ENCODE measurements at places on chromosomes 3 and 15.

DNA sequence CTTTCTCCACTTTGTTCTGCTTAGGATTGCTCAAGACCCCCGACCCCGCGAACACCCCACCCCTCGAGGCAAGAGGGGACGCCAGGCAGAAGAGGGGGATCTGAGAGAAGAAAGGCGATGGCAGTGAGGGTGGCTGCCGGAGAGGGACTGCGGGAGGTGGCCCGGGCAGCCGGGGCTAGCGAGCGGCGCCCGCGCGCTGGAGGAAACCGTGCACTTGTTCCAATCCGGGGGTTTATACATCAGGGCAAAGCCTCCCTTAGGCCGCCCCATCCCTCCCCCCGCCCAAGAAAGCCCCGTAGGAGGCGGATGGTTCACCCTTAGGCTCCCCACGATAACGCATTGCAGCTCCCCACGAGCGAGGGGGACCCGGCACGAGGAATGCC, 475 bp downstream of the ERC2 start:
- ATAC-seq, result no peak

- peak; percentile 89 for ATAC-seq
Observed at GRCh38 chr15:39426552-39427532, 154.0 kb upstream of the THBS1 start.

DNA sequence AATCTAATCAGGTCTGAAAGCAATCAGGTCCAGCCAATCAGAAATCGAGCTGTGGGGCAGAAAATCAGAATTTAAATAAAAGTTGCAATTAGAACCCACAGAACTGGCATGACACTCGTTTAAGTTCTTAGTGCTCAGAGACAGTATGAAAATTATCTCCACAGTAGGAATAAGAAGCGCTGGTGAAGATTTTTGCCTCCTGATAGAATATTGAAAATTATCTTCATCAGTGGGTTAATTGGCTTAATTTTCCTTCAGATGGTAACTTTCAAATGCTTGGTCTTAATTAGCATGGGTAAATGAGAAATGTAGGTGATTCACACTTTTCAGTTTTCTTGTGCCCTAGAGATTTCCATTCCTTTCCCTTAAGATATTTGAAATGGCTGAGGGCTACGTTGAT, 109.1 kb upstream of the MDFIC2 start:
- no peak for ATAC-seq

- ATAC-seq, result peak; percentile 96
Observed at GRCh38 chr15:67091071-67091979, 25.9 kb downstream of the SMAD3 start.

DNA sequence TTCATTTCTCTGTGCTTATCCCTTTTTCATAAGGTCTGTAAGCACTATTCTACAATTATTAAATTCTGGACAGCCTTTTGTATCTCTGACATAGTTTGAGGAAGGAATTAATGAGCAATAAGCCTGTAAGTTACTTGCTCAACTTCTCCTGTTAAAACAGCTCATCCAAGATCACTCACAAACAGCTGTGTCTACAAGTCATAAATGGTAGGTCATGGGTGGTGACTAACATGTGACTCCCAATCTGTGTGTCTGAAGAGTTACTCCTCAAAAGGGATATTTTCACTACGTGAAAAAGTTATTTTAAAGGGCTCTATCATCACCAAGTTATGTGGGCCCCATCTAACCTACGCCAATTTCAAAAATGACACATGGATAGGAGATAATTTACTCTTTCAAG, 145.2 kb upstream of the CBLB start:
- peak; percentile 89 for ATAC-seq

DNA sequence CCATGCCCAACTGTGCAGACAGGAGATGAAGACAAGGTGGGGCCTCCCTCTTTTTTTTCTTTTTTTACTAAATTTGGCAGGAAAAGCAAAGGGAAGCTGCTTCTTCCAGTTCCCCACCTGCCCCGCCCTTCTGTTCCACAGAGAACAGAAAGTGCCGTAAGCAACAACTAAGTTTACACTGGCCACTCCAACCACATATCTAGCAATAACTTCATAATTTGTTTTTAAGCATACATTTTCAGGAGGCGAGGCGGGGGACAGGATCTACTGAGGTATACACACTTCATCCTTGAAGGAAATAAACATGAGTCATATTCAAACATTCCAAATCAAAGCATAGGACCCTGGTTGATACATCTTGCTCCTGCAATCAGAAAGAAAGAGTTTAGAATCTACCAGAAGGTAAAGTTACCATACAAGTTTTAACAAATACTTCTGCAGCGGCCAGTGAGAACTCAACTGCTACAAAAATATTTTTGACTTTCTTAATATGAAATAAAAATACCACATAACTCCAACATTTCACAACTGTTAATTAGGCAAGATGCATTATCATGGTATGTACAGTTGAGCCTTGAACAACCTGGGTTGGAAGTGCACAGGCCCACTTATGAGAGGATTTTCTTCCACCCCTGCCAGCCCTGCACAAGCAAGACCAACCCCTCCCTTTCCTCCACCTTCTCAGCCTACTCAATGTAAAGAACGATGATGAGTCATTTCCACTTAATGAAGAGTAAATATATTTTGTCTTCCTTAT, 50.7 kb downstream of the FOXP1 start:
- no peak for ATAC-seq

DNA sequence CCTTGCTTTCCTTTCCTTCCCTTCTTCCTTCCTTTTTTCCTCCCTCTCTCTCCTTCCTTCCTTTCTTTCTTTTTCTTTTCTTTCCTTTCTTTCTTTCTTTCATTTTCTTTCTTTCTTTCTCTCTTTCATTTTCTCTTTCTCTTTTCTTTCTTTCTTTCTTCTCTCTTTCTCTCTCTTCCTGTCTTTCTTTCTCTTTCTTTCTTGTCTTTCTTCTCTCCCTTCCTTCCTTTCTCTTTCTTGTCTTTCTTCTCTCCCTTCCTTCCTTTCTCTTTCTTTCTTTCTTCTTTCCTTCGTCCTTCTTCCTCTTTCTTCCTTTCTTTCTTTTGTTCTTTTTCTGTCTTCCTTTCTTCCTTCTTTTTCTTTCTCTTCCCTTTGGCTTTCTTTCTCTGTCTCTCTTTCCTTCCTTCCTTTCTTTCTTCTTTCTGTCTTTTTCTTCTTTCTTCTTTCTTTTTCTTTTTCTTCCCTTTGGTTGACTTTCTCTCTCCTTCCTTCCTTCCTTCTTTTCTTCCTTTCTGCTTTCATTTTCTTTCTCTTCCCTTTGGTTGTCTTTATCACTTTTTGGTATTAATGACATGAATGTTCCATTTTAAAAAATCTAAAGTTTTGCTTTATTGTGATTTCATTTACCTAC, 496.4 kb upstream of the CBLB start:
- no peak for ATAC-seq

DNA sequence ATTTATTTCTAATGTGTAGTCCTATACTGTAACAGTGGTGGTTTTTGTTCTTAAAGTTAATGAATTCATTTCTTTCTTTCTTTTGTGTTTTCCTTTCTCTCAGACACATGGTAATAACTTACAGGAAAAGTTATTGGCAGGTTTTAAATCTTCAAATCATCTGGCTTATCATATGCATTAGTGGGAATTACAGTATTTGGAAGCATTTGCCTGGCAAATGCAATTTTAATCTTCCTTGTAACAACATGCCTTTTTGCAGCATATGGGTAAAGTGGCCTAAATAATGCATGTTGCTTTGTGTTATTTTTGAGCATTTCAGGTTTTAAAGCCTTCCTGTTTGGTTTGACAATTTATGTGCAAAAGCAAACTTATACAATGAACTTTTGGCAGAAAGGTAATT, 66.8 kb downstream of the GALK2 start:
- no peak for ATAC-seq

DNA sequence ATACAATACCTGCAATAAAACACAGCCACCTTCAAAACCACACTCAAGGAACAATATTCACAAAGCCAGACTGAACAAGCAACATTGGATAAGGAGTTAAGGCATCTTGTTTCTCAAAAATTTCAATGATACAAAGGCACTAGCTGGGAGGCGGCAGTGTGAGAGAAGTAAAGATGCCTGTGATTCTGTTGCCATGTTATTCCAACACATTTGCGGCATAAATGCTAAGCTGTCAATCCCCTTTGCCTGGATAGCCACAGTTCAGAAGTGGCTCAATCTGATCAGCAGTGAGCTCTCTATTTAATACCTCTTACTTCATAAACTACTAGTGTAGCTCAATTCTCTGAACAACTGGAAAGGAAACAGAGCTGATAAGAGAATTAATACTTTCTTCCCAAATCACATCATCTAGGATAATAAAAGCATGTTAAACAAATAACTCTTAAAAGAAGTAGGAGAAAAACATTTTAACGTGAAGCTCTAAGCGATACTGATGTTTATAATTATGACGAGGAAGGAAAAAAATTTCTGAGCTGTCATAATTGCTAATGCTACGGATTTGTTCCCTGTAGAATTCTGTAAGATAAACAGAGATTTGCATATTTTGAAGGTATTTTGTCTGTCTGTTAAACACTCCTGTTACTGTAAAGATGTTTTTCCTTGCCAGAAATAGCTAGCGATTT, 358.4 kb downstream of the FOXP1 start:
- no peak for ATAC-seq

Measured in activated CD4-positive, CD25-positive, alpha-beta regulatory T cell treated with anti-CD3 and anti-CD28 coated beads, Interleukin-2, amount 50 U/mL, for 24 hours (primary cell).